Hematopoietic multipotent progenitor cell treated with erythropoietin and hydrocortisone succinate and interleukin-3 and kit ligand, for 8 days (in vitro differentiated cells): ENCODE measurements at places on chromosomes 7 and 10.

DNA sequence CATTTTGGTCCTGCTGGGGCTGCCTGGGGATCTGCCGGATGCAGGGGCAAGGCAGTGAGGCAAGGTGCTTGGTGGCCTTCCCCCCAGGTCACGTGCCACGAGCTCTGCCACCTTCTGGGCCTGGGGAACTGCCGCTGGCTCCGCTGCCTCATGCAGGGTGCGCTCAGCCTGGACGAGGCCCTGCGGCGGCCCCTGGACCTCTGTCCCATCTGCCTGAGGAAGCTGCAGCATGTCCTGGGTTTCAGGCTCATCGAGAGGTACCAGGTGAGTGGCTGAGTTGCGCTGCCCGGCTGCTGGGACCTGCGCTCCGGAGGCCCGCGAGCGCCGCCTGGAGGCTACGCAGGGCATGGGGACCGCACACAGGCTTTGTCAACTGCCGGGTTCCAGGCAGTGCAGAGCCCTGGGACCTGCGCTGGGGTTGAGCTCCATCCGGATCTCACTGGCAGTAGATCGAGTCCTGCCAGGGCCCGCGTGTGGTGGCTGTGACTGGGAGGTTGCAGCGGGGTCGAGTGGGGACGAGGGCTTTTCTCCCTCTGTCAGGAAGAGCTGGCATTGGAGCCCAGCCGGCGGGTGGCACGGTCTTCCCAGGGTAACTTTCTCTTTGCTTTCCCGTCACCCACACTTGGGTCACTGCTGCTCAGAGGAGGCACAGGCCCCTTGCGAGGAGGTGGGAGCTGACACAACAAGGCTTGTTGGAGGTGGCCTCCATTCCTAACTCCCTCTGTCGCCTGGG, 21.7 kb downstream of the AMZ1 start:
- DNase-seq, result peak; percentile 65

GRCh38 chr10:33664070-33664469, 329.6 kb upstream of the NRP1 start:
- no peak for DNase-seq

DNA sequence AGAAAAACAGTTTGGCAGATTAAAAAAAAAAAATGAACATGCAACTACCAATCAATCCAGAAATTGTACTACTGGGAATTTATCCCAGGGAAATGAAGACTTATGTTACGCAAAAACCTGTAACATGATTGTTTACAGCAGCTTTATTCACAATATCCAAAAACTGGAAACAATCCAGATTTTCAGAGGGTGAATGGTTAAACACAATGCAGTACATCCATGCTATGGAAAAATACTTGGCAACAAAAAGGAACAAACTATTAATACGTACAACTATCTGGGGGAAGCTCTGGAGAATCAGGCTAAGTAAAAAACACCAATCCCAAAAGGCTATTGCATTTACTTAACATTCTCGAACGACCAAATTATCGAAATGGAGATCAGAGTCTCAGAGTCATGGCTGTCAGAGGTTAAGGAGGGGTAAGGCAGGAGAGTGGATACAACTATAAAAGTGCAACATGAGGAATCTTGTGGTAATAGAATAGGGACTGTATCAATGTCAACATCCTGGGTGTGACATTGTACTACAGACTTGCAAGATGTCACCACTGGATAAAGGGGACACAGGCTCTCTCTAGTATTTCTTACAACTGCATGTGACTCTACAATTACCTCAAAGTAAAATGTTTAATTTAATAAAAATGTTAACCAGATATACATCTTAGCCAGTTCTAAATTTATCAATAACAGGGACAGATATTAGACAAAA, 21.5 kb upstream of the RUFY2 start:
- DNase-seq, result peak; percentile 52

- DNase-seq, result no peak
These were observed 277.4 kb upstream of the PHYHIPL start for GRCh38 chr10:58898854-58899573.

- DNase-seq, result peak; percentile 41
These were observed 73.4 kb upstream of the KCNMA1 start for GRCh38 chr10:77710759-77711682.

- no peak for DNase-seq
These were observed 84.5 kb downstream of the HTR5A start for GRCh38 chr7:155154586-155154985.

DNA sequence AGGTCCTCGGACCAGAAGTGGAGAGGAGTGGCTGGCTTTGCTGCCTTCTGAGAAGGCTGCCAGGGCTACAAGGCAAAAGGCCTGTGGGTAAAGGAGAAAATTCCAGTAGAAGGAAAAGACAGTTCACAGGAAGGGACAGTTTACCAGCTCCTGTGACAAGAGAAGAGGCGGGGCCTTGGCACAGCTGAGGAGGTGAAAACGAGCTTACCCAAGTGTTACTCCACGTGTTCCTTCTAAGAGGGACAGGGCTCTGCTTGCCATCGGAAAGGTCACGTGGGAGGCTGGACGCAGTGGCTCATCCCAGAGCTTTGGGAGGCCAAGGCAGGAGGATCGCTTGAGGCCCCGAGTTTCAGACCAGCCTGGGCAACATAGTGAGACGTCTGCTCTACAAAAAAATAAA, 129.4 kb upstream of the ZNF746 start:
- no peak for DNase-seq
